G401 (cell line): ENCODE measurements at places on chromosomes 13 and 19.

GRCh38 chr13:113759525-113760137 lies 605 bp downstream of the TMEM255B start:
- DNase-seq: peak; percentile 31

- DNase-seq: no peak
Observed at GRCh38 chr19:46722421-46723022, 5.6 kb upstream of the PRKD2 start.

DNA sequence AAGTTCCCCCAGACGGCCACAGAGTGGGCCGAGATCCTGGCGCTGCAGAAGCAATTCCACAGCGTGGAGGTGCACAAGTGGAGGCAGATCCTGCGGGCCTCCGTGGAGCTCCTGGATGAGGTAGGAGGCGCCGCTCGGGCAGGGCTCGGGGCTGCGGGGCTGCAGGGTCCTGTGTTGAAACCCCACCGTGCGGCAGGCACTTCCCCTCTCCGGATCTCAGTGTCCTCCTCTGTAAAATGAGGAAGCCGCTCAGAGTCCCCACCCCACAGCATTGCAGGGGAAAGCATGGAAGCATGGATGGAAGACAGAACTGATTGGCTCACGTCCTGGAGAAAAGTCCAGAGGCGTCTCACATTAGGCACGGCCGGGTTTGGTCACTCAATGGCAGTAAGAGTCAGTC lies 6.8 kb upstream of the SCN1B start:
- no peak for DNase-seq

GRCh38 chr13:60260440-60260839 lies 96.7 kb upstream of the DIAPH3 start:
- DNase-seq: no peak

DNA sequence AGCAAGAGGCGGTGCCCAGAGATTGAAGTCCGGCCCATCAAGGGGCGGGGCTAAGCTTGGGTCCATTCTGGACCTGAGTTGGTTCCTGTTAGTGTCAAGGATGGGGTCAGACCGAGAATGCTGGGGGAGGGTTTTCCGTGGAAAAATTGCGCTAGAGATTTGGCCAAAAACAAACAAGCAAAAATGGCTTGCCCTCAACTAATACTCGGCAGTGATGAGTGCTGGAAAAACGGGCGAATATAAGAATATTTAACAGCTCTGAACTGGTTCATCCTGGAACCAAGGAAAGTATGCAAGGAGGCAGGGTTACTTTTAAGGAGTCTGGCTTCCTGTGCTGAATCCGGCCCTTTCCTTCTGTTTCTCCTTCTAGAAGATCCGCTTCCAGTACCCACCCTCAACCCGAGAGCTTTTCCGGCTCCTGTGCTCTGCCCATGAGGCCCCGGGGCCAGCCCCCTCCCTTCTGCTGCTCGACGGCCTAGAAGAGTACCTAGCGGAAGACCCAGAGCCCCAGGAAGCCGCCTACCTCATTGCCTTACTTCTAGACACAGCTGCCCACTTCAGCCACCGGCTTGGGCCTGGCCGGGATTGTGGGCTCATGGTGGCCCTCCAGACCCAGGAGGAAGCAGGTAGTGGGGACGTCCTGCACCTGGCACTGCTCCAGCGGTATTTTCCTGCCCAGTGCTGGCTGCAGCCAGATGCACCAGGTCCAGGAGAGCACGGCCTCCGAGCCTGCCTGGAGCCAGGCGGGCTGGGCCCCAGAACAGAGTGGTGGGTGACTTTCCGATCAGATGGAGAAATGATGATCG lies 880 bp downstream of the SWSAP1 start:
- DNase-seq: no peak

DNA sequence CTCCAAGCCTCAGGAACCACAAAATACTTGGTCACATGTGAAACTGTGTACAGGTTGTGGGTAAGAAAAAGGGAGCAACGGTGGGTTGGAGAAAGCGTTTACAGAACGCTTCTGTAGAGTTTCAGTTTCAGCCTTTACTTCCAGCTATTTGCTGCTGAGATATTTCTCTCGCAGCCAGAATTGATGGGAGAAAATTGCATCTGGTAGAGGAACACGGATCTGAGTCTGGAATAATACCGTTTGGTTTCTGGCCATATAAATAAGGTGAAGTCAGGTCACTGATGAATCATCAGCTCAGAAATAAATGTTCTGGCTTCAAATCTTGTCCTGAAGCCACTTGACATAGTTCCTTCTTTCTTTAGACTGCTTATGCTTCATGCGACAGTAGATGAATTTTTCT lies 20.3 kb upstream of the RFC3 start:
- peak; percentile 85 for DNase-seq

GRCh38 chr19:31511696-31512095 lies 162.5 kb upstream of the TSHZ3 start:
- no peak for DNase-seq

- peak; percentile 39 for DNase-seq
Observed at GRCh38 chr19:46746281-46747057, at the start of gene STRN4. STRN4 (minus strand) TSS chr19:46746450; CDS start chr19:46746430, 20 bp downstream.

GRCh38 chr13:60590800-60591747 lies 194.1 kb downstream of the TDRD3 start:
- no peak for DNase-seq

- no peak for DNase-seq
Observed at GRCh38 chr13:28041501-28041900, 53.0 kb upstream of the URAD start.

DNA sequence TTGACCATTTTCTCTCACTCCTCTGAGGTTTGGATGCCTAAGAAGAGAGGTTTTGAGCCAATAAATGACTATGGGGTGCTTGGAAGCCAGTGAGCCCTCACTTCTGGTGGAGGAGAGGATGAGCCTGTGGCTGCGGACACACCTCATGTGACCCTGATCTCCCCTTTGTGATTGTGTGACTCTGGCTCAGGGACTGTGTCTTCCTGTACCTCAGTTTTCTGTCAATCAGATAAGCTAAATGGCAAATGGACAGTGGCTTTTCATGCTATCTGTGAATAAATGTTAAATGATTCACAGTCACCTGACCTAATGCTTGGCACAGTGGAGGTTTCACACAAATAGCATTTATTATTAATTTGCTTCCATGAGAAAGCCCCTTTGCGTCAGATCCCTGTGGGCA lies 2.7 kb downstream of the PSG8 start:
- peak; percentile 20 for DNase-seq

GRCh38 chr13:33089311-33089710 lies 73.1 kb downstream of the KL start:
- no peak for DNase-seq

DNA sequence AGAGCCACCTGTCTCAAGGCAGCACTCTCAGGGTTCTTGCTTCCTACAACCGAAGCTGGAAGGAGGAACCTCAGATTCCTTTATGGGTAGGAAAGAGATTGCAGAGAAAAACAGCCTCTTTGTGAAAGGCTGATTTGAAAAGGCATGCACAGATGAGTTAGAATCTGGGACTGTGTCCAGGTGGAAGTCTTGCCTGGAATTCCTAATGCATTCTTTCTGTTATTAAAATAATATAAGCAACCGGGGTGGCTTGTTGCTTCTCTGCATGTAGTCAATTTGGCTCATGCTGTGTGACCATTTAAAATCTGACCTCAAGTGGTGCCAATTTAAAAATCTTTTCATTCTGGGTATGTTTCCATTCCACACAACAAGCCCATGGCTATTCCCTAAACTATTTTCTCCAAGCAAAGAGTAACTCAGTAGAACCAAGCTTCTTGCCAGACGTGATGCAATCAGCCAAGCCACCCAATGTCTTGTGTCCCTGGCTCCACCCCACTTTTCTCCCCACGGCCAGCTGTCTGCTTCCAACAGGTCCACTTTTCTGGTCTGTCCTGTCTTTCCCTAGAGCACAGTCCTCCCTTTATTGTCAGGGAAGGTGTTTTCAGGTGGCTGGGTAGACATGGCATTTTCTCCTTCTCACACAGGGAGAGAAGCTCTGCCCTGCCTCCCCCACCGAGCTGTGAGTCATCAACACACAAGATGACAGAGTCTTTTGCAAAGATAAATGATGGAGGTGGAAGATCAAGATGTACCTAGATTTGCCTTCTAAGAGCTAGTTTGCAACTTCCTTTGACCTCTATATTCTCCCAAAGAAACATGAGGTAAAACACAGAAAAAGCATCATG lies 394.3 kb downstream of the FOXO1 start:
- DNase-seq: peak; percentile 35

DNA sequence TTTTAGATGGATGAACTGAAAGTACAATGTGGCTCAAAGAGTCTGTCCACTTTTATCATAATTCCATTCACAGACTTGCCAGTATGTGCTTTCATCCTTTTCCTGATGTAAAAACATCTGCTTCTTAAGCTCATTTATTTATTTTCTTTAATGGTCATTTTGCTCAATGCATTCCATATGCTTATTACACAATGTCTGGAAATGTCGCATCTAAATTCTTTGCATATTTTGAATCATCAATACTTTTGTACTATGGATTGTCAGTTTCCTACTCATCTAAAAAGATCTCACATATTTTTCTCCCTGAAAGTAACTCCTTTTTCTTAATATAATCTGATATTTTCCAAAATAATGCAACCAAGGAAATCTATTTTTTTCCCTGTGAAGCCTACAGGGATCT lies 1315.8 kb downstream of the EFNB2 start:
- DNase-seq: no peak

GRCh38 chr19:14795078-14795721 lies 16.8 kb upstream of the ADGRE2 start:
- no peak for DNase-seq

GRCh38 chr19:32917616-32917996 lies 48.0 kb upstream of the SLC7A9 start:
- no peak for DNase-seq

GRCh38 chr19:14004619-14005348 lies 1.3 kb downstream of the RFX1 start:
- DNase-seq: peak; percentile 58

GRCh38 chr13:40483601-40484000 lies 182.8 kb downstream of the FOXO1 start:
- peak; percentile 23 for DNase-seq

DNA sequence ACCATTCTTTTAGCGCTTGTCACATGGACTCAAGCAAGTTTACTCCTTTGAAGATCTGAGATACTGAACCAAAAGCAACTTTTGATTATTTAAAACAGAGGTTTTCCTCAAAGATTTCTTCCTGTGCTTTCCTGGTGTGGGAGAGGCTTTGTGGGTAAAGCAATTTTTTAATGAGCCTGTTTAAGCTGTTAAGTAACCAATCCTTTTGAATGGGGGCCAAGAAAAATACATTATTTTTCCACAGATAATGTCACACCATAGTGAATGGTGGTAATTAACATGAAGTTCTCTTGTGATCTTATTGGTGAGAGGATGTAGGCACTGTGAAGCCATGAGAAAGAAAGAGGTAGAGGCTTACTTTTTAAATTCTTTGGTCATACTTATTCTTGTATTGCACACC lies 55.8 kb upstream of the OBI1 start:
- DNase-seq: no peak

GRCh38 chr19:54178581-54179261 lies 5.8 kb upstream of the TMC4 start:
- DNase-seq: peak; percentile 64

DNA sequence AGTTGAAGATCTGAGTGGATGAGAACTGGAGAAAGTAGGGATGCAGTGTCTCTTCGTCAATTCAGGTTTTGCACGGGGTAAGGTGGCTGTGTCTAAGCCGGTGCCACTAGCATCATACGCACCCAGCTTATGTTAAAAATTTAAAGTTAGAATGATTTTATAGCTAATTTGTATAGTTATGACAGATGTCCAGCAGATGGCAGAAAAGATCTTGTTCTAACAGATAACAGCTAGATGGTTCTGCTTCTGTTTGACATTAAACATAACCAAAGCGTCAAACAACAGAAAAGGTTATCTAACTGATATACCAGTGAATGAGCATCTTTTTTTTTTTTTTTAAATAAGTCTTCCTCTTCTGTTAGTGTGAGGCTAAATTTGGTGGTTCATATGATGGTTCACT lies 18.8 kb upstream of the EDDM13 start:
- peak; percentile 82 for DNase-seq

DNA sequence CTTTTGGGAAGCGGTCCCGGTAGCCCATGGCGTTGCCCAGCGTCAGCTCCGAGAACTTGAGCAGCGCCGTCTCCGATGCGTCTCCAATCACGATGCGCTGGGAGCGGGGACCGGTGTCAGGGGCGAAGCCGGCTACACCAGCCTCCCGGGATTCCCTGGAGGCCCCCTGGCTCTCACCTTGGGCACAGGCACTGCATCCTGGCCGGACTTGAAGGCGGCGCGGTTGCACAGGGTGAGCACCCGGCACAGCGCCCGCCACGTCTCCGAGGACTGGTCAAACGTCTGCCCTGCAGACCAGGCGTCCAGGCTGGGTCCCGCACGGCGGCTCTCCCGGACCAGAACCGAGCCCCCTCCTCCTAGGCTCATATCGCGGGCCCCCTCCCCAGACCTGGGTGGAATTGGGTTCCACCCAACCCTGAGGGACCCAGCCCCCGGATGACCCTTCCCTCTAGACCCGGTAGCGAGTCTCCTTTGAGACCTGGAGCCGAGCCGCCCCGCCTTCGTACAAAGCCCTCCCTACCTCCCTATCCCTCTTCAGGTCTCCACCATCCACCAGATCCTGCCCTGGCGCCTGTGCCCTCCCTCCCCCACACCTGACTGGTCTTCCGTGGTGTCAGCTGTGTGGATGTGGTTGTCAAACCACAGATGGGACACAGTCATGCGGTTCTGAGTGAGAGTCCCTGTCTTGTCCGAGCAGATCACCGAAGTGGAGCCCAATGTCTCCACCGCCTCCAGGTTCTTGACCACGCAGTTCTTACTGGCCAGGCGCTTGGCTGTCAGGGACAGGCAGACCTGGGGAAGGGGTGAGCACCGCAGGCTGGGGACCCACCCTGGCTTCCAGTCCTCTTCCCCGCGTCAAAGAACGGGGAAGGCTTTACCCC lies 4.8 kb downstream of the ATP4A start:
- no peak for DNase-seq

DNA sequence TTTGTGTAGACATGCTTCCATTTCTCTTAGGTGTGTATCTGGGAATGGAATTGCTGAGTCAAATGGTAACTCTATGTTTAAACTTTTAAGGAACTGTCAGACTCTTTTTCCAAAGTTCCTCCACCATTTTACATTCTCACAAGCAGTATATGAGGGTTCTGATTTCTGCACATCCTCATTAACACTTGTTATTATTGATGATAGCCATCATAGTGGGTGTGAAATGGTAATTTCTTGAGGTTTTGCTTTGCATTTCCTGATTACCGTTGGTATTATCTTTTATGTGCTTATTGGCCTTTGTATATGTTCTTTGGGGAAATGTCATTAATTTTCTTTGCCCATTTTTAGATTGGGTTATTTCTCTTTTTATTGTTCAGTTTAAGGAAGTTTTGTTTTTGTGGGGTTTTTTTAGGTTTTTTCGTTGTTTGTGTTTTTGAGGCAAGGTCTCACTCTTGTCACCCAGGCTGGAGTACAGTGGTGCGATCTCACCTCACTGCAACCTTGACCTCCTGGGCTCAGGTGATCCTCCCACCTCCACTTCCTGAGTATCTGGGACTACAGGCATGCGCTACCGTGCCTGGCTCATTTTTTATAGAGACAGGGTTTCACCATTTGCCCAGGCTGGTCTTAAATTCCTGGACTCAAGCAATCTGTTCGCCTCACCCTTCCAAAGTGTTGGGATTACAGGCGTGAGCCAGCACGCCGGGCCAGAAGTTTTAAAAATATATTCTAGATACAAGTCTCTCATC lies 34.3 kb downstream of the NAA16 start:
- no peak for DNase-seq
